Motor neuron (in vitro differentiated cells): ENCODE measurements at places on chromosomes 1 and 21. TPM values are rescaled to one million over a fixed set of nuclear protein-coding genes. Genes with fewer than 3 reads are reported as not detected.

- ATAC-seq, result peak; percentile 50
Observed at GRCh38 chr1:156429313-156430060, 60.5 kb downstream of the RHBG start.

GBP2 gene
- total RNA-seq, result 4.4 and 7.0 TPM in 2 replicates

GRCh38 chr1:198699167-198700015 is 60.6 kb downstream of the PTPRC start:
- peak; percentile 74 for ATAC-seq

RNU1-3 gene
- 7,906 and 12,868 TPM in 2 replicates for total RNA-seq

DNA sequence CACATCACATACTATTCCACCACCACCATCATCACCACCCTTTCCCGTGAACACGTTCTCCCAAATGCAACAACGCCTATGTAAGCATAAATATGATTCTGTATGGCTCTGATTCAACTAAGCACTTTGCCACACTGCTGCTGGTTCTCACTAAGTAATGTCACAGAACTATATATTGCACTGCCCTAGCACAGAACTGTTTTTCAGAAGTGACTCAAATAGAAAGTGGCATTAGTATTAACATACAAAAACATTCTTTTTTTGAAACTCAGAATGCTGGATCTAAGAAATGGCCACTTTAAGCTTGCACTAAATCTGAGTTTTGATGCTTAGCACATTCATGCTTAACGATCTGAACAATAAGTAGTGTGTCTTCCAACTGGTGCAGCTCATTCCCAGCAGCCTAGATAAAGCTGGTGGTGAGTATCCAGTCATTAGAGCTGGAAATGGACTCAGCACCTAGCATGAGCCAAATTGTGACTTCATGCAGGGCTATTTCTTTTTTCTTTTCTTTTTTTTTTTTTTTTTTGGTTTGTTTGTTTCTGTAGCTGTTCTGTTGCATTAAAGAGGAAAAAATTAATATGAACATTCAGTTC is 46.2 kb upstream of the ZC3H11B start:
- ATAC-seq, result no peak

DNA sequence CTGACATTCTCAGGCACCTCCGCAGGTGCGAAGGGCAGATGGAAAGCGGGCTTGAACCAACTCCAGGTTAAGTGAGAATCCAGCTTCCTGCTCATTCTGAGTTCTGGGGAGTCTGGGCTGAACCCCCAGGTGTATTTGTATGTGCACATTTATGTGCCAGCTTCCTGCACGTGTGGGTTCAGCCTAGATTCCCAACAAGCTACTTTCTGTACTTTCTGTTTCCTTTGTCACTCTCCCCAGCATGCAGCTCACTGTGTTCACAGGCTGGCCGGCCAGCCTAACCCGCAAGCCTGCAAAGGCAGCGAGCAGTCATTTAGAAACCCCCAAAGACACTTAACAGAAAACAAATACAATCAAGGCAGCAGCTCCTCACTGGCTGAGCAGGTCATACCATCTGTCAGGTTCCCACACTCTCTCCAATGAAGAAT is 1.3 kb upstream of the IL19 start:
- no peak for ATAC-seq

- no peak for ATAC-seq
Observed at GRCh38 chr1:27009601-27010197, 3.0 kb downstream of the TENT5B start.

DNA sequence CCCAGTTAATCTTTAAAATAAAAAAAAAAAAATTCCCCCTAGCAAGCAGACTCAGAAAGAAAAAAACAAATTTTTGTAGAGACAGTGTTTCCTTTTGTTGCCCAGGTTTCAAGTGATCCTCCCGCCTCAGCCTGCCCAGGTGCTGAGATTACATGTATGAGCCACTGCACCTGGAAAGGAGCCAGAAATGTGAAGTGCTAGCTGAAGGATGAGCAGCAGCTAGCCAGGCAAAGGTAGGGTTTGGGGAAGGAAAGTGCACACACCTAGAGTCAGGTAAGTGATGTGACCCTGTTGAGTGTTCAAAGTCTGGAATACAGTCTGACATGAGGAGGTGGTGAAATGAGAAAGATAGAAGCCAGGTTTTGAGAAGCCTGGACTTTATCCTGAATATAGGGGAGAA is 1.7 kb downstream of the AKR1A1 start:
- ATAC-seq, result no peak

PTGFR gene
- total RNA-seq, result 0.21 and 0.27 TPM in 2 replicates

DNA sequence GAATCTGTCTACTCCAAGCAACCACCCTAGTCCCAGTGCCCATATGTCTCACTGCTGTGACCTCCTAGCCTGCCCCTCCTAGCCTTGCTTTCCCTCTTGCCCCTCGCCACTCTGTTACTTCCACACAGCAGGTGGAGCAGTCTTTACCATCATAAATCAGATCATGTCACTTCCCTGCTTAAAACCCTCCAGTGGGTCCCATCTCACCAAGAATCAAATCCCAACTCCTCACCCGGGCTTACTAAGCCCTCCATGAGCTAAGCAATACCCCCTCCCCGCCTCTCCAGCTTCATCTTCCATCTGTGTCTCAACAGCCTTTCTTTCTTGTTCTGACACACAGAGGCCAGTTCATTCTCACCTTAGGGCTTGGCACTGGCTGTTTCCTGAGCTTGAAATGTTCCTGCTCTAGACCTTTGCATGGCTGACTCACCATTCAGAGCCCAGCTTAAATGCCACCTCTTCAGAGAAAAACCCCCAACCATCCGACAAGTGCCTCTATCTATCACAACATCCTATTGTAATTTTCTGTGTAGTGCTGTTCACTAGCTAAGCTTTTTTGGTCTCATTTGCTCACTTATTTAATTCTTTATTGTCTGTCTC is 22.3 kb downstream of the KNCN start:
- ATAC-seq, result no peak

CDKN2C gene
- total RNA-seq, result 4.5 and 4.7 TPM in 2 replicates

DNA sequence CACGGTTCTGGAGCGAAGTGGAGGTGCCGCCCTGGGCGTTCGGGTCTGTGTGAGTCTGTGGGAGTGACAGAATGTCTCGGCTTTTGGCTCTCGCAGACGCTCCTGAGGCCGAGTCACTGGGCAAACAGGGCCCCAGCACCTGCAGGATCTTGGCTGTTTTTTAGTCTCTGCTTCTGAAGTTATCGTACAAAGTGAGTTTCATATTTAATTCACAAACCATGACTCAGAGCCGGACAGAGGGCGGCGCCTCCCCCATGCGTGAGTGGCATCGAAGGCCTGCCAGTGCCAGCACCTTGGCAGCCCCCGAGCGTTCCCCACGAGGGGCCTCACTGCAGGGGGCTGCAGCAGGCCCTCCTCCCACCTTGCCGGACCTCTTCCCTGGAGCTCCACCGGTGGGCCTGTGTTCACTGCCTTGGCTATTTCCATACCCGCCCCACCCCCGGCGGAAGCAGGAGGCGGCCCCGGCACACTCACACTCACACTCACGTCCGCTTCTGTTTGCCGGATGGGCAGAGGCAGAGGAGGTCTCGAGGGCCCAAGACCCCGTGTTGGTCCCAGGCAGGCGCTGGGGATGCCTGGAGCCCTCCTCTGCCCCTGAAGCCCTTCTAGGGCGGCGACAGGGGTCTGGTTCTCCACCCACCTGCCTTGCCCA is 56.3 kb downstream of the MORN1 start:
- no peak for ATAC-seq
